Muscle of leg (tissue), 16 donors: ENCODE measurements at places on chromosomes 3 and 15. TPM values are rescaled to one million over a fixed set of nuclear protein-coding genes. Genes with fewer than 3 reads are reported as not detected.

The RBSN gene
- 19.5 TPM for polyA plus RNA-seq

The CADPS gene
- 3.8 TPM for polyA plus RNA-seq

The DENND4A gene
- 11.2 TPM for polyA plus RNA-seq

The C3orf49 gene
- not detected for polyA plus RNA-seq

The MESP2 gene
- 0.59 TPM for polyA plus RNA-seq
